ENCODE measurements at places on chromosomes 6 and 20.
A peak's percentile ranks its signal among the peaks of the same experiment; 100 is the strongest.

DNA sequence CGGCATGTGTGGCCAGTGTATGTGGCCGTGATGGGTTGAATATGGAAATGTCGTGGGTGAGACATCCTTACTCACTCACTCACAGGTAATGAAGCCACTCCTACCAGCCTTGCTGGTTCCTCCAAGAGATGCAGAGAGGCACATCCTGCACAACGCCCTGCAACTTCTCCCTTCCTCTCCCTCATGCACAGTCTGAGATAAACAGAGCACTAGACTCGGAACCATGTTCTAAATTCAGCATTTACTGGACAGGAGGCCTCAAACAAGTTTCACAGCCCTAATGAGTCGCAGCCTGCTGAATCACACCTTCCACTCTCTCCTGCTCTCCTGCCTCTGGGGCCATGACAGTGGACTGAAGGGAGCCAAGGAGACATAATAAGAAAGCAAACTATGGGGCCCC is 91.2 kb downstream of the ISM1 start:
- DNase-seq: no peak

- no peak for DNase-seq
Measured at GRCh38 chr6:99816795-99817194, 177.2 kb downstream of the MCHR2 start.

GRCh38 chr6:15131651-15132061 is 114.2 kb upstream of the JARID2 start:
- DNase-seq: peak; percentile 36

DNA sequence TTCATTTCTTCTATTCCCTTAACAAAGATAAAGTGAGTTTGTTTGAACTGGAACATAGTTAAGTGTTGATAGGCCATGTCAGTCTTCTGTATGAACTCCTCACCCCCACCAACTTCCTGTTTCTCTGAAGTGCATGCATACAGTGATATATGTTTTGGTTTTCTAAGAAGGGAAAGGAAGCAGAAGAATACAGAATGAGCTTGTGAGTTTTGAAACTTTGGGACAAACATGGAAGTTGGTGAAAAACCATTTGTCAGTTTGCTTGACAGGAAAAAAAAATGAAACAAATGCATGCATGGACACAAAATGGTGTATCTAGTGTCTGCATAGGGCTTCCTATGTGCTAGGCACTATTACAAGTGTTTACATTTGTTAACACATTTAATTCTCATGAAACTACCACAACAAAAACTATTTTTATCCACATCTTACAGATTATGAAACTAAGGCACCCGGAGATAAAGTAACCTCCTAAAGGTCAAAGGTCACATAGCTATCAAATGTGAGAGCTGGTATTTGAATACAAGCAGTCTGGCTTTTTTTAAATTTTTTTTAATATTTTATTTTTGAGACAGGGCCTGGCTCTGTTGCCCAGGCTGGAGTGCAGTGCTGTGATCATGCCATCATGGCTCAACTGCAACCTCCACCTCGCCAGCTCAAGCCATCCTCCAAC is 105.9 kb downstream of the ADGRB3 start:
- no peak for DNase-seq

- DNase-seq: no peak
Measured at GRCh38 chr6:73078333-73078862, 146.9 kb downstream of the KHDC1L start.

- no peak for DNase-seq
Measured at GRCh38 chr20:59561614-59562277, 42.6 kb upstream of the PHACTR3 start.

Data from SK-N-DZ (cell line).